Glutamatergic neuron (in vitro differentiated cells): ENCODE measurements at places on chromosomes 3 and 15.

- no peak for DNase-seq
Measured at GRCh38 chr3:126360714-126361060, 3.5 kb upstream of the KLF15 start.

- no peak for DNase-seq
Measured at GRCh38 chr15:57443486-57443885, 67.2 kb downstream of the CGNL1 start.

DNA sequence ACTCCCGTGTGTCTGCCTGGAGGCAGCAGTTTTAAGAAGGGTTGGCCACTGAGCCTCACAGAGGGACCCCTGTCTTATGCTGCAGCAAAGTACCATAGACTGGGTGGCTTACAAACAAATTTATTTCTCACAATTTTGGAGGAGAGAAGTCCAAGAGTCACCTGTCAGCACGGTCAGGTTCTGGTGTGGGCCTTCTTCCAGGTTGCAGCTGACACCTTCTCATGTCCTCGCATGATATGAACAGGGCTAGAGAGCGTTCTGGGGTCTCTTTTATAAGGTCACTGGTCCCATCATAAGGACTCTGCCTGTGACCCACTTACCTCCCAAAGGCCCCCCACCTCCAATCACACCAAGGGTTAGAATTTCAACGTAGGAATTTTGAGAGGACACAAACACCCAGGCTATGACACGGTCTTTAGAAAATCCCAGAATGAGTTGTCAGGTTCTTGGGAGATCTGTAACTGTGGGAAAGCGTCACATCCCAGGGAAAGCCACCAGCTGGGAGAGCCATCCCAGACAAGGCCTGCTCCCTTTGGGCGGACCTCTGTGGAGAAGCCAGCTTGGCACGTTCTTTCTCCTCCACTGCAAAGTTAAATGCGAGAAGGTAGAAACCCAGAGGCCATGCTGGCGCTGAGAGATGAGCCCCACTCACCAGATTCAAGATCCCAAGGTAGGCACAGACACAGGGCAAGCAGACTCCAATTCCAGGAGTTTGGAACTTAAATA is at the start of gene FBXW12:
FBXW12 (plus strand) TSS at position 569 of the 726 bp plus-strand sequence. CDS start 549 bp downstream, outside the sequence.
- DNase-seq, result no peak

GRCh38 chr3:29534006-29534405 is 253.1 kb downstream of the RBMS3 start:
- DNase-seq, result no peak
